ENCODE measurements at places on chromosomes 2 and 18. TPM values are rescaled to one million over a fixed set of nuclear protein-coding genes. Genes with fewer than 3 reads are reported as not detected.
A peak's percentile ranks its signal among the peaks of the same experiment; 100 is the strongest.

FLACC1 gene
- 0.07 TPM for polyA plus RNA-seq

NEU4 gene
- polyA plus RNA-seq = 0.25 TPM

YPEL5 gene
- polyA plus RNA-seq = 45.6 TPM

GRCh38 chr2:68936427-68936826 lies 16.3 kb downstream of the GKN2 start:
- no peak for DNase-seq

GRCh38 chr2:228575897-228576296 lies 394.4 kb upstream of the SPHKAP start:
- DNase-seq = no peak

GRCh38 chr2:42053482-42053790 lies 5.6 kb downstream of the PKDCC start:
- DNase-seq = no peak

GRCh38 chr18:35084494-35085449 lies 43.6 kb downstream of the MAPRE2 start:
- no peak for DNase-seq

GRCh38 chr2:209113026-209113425 lies 310.8 kb upstream of the MAP2 start:
- no peak for DNase-seq

- DNase-seq = no peak
These were observed 41.6 kb upstream of the ACYP2 start for GRCh38 chr2:54073796-54074195.

GRCh38 chr18:2515171-2515787 lies 56.0 kb downstream of the METTL4 start:
- DNase-seq = peak; percentile 15

DNA sequence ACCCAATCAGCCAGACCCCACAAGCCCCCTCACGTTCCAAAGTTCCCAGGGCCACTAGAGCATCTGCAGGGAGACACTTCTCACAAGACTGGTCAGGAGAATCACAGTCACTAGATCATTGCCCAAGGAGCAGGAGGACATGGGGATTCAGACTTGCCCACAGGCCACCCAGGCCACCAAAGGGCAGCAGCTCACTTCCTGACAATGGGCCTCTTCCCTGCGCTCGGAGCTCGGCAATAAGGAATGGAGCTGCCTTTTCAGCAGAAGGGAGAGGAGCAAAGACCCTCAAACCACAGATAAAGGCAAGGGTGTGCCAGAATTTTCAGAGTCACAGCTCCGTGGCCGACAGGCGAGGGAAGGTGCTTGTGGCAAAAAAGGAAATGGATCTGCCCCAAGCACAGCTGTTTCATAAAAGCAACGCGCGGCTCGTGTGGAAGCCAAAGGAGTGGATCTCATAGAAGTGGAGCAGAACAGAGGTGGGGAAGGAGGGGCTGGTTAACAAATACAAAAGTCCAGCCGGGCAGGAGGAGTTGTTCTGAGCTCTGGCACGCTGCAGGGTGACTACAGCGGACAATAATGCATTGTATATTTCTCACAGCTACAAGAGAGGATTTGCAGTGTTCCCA lies 72.1 kb downstream of the EDAR start:
- DNase-seq = no peak
